Immature natural killer cell (primary cell): ENCODE measurements at places on chromosomes 4 and X. TPM values are rescaled to one million over a fixed set of nuclear protein-coding genes. Genes with fewer than 3 reads are reported as not detected.

DNA sequence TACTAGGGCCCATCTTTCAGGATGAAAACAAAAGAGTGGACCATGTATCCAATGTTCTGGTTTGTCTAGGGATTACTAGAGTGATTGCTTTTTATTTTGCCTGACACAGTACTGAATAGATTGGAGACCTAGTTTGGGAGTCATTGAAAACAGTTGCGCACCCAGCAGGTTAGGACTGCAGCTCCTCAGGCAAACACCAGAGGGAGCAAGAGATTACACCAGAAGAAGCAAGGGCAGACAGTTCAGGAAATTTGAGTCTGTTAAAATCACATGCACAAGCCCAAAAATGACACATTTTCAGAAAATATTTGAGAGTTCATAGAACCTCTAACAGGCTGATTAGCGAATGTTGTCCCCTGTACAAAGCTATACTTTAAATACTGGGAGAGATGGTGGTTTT lies 55.6 kb downstream of the CYLC1 start:
- no peak for DNase-seq

GRCh38 chr4:2286904-2287593 lies 25.1 kb upstream of the MXD4 start:
- no peak for DNase-seq

- DNase-seq: no peak
Measured at GRCh38 chrX:148695255-148695654, 194.8 kb downstream of the AFF2 start.

Gene MAGEA2B
- polyA plus RNA-seq: not detected

Gene SCML1
- not detected for polyA plus RNA-seq

GRCh38 chr4:103753868-103754653 lies 34.3 kb upstream of the TACR3 start:
- DNase-seq: no peak

Gene CLGN
- polyA plus RNA-seq: not detected

DNA sequence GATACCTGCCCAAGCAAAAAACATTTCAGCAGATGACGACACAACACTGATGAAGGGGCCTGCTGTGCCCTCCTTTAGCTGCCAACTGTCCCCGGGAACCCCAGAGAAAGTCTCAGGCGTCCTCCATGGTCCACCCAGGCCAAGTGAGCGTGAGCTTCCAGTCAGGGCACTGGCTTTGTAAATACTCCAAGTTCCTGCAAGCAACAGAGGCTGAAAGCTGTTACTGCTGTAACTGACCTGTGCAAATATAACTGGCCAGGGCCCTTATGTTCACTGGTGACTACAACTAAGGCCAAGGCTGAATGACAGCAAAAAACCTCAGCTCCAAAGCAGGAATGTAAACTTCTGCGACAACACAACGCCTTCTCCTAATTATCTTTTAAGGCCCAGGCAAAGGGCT lies 8.2 kb downstream of the WDR1 start:
- no peak for DNase-seq

DNA sequence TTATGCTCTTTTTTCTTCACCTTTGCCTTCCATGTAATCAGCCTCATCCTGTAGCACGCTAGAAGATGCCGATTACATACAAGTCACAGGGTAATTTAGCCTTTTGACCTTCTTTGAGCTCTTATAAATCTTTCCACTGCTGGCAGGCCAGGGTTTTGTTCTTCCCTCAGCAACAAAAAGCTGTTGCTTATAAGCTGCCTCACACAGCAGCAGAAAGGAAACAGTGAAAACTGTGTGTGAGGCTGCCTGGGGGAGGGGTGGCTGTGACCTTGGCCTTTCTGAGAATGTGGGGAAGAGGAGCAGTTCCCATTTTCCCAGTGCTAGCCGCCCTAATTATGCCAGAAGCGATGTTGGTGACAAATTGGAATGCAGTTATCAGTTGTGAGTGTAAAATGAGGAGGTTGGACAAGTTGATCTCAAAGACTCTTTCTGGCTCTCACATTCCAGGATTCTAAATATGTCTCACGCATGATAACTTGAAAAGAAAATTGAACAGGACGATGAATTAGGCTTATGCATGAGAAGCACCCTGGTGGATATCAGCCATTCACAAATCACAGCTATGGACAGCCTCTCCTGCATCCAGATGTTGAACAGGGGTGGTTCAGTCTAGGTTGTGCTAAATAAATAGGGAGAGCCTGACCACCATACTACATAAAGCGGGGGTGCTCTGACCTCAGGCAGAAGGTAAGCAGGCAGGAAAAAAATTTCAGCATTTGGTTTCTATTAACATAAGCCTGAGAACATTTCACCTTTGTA lies 25.7 kb downstream of the SLITRK2 start:
- no peak for DNase-seq

Gene ZDHHC15
- polyA plus RNA-seq: not detected

DNA sequence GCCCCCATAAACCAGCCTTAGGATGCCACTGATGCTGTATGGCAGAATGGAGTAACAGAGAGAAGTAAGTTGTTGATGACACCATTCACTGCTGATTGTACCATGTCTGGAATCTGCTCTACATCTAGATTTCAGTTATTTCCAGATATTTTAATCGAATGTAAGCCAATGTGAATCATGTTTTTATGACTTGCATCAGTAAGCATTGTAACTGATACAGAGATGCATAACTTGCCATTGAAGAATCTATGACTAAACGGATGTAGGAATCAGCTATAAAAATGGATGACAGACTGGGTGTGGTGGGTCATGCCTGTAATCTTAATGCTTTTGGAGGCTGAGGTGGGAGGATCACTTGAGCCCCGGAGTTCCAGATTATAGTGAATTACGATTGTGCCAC lies 161.0 kb upstream of the GATB start:
- no peak for DNase-seq

- DNase-seq: no peak
Measured at GRCh38 chr4:151199319-151200190, 77.4 kb upstream of the PRSS48 start.

Gene DKK2
- not detected for polyA plus RNA-seq

DNA sequence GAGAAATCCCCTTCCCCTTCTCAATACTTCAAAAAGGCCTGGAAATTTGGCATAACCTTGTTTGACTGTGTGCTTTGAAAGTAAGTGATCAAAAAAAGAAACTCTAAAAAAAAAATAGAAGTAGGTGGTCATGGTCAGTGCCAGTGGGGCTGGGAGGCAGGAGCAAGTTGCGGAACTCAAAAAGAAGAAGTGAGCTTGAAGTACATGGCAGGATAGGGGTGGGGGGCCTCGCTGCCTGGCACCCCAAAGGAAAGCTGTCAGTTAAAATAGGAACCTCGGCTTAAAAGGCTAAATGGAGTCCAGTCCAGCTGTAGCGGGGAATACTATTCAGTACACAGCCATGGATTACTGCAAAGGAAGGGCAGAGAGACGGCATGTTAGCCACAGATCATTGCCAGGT lies 12.2 kb upstream of the NKRF start:
- DNase-seq: no peak

Gene KCNIP4
- 0.10 TPM for polyA plus RNA-seq

DNA sequence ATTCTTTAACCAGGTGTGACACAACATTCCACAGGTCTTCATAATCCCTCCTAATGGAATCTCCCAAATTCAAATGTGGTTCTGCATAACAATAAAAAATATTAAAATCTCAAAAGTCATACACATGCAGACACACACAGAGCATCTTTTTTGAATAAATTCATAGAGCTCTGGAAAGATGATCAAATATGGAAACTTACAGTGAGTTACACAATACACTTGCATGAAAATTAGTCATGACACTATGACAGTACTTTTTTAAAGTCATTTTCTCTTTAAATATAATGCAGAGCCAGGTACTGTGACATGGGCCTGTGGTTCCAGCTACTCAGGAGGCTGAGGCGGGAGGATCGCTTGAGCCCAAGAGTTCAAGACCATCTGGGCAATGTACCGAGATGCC lies 38.9 kb downstream of the DDX60L start:
- no peak for DNase-seq

- DNase-seq: no peak
Measured at GRCh38 chr4:25552580-25553271, 102.9 kb upstream of the SLC34A2 start.

Gene FAM149A
- polyA plus RNA-seq: not detected

DNA sequence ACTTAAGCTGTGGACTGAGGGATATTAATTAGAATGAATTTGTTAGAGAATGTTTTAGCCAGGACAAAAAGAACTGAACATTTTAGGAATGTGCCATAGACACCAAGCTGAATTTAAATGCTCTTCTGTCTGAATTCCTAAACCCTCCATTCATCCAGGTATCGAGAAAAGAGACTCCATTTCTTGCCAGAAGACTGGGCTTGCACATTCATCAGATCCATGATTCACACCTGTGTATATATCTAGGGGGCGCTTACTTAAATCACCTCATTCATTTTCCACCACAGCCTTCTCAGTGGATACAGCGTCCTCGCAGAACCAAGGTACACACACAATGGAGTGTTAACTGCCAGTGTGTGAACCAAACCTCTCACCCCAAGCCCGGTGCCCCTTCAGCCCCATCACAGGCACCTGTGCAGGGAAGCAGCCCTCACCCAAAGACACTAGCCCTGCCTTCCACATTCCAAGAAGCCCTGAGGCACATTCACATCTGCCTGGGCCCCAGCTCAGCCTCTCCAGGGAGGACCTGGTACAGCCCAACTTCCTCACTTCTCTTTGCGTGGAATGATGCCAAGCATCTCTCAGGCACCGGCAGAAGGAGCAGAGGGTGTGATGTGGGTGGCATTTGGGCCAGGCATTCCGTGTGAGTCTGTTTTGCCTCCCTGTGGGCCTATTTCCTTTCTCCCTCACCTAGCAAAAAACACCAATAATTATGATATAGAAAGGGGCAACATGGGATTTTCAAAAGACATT lies 35.6 kb upstream of the C1QTNF7 start:
- no peak for DNase-seq

DNA sequence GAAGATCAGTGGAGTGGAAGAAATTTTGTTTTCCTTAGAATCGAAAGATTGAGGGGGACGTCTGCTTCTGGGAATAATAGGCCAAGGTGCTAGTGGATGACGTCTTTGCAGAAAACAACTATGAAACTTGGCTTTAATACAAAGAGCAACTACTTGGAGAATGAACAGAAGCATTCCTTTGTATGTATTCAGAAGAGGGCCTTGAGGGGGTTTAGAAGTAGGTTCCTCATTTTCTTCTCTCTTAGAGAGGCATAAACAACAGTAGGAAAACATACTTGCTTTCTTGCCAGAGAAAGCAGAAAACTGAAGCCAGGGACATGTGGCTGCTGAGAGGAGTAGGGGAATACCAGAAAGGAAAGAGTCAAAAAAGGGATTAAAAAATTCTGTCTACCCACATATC lies 167.8 kb downstream of the ZNF330 start:
- no peak for DNase-seq

Gene CXCR3
- polyA plus RNA-seq: 31.1 TPM

Gene ETDB
- polyA plus RNA-seq: not detected

DNA sequence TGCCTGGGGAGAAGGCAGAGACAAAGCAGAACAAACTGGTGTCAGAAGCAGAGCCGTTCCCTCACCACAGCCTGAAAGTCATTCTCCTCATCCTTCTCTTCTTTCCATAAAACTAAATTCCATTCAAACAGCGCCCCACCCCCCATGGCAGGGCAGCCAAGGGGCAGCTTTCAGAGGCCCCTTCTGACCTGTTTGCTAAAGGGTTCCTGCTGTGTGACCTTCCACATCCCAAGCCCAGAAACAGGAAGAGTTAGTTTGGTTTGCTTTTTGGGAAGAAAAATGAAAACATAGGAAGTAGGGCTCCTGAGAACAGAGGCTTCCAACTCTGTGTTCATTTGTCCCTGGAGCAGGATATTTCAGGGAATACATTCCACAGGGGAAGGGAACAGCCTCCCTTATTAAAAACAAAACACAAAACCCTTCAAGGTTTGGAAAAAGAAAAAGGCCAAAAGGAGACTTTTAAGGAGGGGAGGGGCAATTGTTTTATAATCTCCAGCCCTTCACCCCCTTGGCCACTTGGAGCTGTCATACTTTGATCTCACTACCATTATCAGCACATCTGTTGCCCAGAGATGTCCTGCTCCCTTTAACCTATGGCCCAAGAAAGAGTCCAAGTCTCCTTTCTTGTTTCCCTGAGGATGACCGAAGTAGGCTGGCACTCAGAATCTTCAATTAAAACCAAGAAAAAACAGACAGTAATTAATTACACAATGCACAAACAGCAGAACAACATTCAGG lies 25.3 kb downstream of the STARD8 start:
- DNase-seq: no peak

GRCh38 chr4:169341490-169341889 lies 70.7 kb upstream of the SH3RF1 start:
- DNase-seq: no peak

DNA sequence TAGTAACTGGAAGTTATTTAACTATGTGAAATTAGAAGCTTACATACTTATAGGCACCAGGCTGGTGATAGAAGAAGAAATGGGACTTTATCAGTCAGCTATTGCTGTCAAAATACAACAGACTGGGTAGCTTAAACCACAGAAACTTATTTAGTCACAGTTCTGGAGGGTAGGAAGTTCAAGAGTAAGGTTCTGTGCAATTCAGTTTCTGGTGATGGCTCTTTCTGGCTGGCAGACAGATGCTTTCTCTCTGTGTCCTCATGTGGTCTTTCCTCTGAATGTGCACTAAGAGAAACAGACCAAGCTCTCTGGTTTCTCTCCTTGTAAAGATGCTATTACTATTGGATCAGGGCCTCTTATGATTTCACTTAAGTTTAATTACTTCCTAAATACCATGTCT lies 92.1 kb upstream of the ANKRD50 start:
- no peak for DNase-seq

DNA sequence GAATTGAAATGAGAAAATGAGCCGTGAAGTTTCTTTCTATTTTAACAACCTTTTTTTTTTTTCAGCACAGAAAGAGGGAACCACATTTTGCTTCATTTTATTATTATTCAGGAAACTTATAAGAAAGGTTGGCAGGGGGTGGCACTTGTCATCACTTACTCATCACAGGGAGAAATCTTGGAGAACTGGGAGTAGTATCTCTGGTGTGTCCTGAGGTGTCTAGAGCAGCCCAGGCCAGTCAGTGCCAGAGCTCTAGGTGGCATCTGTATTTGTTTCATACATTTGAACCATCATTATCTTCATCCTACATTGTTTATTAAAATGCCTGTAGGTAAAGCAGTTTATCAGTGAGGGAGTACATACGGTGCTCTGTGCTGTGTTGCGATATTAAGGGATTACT lies 43.8 kb upstream of the ARHGAP24 start:
- DNase-seq: no peak
